SW 1271 (cell line): ENCODE measurements at places on chromosomes 7 and 10.

- no peak for DNase-seq
Measured at GRCh38 chr7:30788640-30789333, 17.6 kb downstream of the MINDY4 start.

DNA sequence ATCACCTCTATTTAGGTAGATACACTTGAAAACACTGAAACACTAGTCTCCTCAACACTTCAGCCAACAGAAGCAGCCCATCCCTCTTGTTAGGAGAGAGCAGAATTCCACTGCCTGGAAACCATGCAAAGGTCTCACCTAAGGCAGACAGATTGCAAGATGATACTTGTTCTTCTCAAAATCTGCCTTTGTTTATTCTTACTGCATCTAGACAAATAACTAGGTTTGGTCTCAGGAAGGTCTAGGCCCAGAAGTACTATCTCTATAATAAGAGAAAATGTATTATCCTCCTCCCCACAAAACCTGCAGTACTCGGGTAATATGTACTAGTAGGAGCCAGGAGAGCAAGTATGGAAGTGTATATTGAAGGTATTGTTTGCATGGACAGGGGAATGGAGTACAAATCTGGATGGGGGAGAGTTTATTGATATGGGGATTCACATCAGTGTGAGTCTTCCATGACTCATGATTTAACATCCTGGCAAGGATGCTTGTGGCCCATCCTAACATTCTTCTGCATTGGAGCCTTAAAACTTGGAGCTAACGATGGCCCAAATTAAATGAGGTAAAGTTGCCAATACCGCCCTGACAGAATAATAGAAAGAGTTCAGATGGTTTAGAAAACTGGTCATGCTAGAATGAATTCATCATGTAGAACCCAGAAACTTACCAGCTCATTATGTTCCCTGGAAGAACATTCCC, 109.2 kb downstream of the EPC1 start:
- no peak for DNase-seq

GRCh38 chr7:23276376-23276775, 22.8 kb upstream of the MALSU1 start:
- DNase-seq: peak; percentile 16

GRCh38 chr7:7418997-7419396, 116.7 kb downstream of the COL28A1 start:
- DNase-seq: no peak

DNA sequence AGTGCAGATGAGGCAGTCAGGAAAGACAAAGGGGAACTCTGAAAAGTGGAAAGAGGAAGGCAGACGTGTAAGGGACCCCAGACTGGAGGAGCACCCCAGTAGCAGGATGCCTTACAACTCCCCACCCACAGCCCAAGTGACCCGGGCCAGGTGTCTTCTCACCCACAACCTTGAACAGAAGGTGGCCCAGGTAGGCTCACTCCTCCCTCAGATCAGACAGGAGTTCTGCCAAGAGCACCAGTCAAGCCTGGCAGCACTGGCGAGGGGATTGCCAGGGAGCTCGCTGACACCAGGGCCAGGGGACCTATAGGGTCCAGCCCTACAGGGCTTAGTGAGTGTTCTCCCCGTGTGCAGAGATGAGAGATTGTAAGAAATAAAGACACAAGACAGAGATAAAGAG, 27.1 kb upstream of the LMBR1 start:
- no peak for DNase-seq

DNA sequence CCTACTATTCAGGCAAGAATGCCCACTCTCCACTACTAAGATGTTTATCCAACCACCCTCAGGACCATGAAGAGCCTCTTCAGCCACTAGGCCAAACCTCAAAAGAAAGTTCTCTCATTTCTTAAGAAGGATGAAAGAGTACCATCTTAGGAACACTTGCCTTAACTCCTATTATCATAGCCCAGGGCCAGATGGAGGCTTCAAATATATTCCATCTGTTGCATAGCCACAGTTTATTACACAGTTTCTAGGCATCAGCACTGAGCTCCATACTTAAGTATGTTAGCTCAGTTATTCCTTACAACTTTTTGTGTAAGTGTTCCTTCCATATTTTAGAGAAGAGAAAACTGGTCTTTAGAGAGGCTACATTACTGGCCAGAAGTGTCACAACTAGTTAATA, 37.4 kb upstream of the YAE1 start:
- DNase-seq: no peak
